ENCODE measurements at places on chromosomes 6 and 20.
A peak's percentile ranks its signal among the peaks of the same experiment; 100 is the strongest.

GRCh38 chr6:138774370-138774769, 801 bp downstream of the CCDC28A start:
- no peak for DNase-seq

DNA sequence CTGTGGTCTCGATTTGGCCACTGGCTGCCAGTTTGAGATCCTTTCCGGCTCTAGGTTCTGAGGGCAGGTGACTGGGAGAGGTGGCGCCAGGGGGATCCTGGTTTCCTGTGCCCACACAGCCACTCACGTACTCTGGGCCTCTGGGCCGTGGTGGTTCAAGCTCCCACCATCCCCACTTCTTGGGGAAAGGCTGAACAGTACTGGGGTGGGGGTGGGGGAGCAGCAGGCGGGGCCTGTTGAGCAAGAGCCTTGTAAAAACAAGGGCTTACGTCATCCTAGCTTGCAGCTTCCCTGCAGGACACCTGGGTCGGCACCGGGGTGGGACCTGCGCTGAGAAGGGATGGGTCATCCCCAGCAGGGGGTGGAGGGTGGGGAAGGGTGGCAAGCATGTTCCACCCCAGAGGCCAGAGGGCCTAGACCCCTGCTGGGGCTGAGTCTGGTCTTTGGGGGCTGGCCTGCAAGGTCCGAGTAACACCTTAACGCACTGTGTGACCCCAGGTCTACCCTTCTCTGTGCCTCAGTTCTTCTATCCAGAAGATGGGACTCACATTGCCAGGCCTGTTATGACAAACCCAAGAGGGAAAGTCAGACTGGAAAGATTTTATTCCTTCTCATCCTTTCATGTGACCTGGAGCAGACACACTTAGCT, 3.1 kb upstream of the CEBPB start:
- DNase-seq = peak; percentile 42

DNA sequence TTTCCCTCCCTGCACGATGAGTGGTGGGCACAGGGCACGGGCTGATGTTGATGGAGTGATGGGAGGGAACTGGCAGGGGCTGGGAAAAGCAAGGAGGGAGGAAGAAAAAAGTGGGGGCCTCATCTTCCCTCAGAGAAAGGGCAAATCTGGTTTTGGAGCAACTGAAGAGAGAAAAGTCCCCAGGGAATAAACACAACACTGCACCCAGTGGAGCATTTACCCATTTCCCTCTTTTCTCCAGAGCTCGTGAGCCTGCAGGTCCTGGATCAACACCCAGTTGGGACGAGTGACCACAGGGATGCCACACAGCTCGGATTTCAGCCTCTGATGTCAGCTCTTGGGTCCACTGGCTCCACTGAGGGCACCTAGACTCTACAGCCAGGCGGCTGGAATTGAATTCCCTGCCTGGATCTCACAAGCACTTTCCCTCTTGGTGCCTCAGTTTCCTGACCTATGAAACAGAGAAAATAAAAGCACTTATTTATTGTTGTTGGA, 11.4 kb downstream of the MICA start:
- DNase-seq = no peak

DNA sequence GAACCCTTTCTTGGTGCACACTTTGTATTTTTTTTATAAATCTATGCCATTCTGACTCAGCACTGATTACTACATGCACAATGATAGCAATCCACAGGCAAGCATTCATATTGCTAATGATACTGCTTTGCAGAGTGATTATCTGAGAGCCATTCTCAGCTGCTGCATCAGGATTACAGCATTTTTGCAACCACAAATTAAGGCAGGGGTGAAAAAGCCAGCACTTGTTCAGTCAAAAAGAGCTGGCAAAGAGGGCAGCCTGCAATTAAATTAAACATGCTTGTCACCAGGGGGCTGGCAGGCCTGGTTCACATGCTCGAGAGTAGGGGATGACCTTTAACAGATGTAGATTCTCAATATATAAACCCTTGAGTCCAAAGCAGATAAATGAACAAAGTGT, 40.7 kb upstream of the SLC17A4 start:
- no peak for DNase-seq

GRCh38 chr6:57163956-57164355, 8.2 kb upstream of the BAG2 start:
- no peak for DNase-seq

GRCh38 chr6:110597761-110598160, 121.3 kb upstream of the SLC22A16 start:
- DNase-seq = no peak

- no peak for DNase-seq
Measured at GRCh38 chr6:157206359-157206815, 116.9 kb downstream of the TMEM242 start.

- no peak for DNase-seq
Measured at GRCh38 chr6:135060076-135060475, 5.5 kb upstream of the HBS1L start.

- DNase-seq = no peak
Measured at GRCh38 chr20:39773380-39774000, 811.3 kb downstream of the DHX35 start.

- DNase-seq = peak; percentile 98
Measured at GRCh38 chr6:79421707-79422484, 115.3 kb downstream of the LCA5 start.

DNA sequence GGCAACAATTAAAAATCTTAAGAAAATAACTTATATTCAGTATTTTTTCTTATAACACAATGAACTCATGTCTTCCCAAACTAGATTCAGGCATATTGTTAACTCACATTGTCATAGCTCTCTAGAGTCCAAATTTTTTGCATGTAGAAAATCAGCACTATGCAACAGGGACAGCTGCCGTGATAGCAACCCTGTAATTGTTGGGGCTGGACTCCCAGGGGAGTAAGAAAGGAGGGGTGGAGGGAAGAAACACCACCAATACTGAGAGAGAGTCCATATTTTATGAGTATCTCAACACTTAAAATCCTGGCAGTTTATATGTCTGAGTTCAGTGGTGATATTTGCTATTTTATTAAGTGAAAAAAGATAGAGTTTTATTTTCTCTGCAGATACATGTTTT, 89.6 kb upstream of the HS3ST5 start:
- DNase-seq = no peak

DNA sequence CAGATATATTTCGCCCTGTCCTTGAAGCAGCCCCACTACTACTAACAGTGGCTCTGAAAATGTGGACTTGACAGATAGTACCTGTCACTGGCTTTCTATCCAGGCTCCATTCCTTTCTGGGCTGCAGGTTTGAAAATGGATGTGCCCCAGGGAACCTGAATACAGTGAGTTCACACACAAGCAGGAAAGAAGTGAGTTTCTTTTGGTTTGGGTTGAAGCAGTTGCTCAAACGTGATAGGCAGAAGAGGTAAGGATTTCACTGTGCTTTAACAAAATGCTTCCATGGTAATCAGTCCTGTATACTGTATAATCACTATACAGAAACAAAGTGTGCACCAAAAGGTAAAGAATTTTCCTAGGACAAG, 382.9 kb downstream of the PRKN start:
- DNase-seq = no peak

All from brain microvascular endothelial cell (primary cell).